ENCODE measurements at places on chromosomes 7 and 10.

DNA sequence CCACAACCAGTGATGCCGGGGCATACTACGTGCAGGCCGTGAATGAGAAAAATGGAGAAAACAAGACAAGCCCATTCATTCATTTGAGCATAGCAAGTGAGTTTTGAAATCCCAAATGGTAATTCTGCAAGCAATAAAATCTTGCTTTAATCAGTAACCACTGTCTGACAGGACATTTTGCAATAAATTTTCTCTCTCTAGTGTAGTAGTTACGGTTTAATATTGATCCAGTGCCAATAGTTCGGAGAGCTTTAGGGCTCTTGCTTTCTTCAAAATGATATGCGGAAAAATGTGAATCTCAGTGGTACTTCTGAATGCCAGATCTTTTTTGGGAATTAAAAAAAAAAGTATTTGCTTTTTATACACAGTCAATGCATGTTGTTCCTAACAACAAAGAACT, 520.4 kb downstream of the SDK1 start:
- DNase-seq = no peak

DNA sequence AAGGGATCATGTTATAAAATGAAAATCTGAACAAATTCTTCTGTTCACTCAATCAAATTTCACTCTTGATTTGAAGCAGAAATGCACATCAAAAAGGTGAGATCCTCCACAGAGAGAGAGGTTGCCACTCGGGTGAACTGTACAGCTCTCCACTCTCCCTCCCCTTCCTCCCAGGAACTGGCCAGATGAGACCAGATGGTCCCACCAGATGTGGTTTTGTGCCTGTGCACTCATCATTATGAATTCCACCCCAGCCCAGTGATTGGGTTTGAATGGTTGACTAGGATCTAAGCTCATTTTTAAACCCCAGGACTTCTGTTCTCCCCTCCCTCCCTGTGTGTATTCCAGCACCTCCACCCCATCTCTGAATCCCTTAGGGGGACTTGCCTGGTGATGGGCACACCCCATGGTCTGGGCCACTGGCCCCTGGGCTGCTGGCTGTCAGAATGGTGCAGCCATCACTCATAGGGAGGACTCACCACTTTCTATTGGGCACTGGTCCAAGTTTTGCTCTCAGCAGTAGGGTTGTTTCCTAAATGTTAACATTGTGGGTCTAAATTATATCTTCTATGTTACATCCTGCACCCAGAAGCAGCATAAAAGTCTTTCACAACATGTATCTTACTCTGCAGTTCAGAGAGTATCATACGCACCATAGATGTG, 393.1 kb downstream of the TNS3 start:
- DNase-seq = no peak

DNA sequence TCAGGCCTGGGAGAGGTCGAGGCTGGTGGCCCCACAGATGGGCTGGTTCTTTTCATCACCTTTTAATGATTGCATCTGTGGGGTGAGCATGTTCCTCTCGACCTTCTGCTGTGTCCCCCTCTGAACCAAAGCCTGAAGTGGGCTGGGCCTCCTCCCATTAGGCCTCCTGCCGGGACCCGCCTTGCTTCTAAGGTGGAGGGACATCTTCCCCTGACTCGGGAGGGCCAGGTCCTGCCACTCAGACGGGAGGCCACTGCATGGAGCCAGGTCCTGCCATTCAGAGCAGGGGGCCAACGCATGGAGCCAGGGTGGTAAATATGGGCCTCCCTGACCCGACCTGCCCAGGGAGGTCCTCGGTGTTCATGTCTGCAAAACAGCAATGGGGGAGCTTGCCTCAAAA, 188.4 kb downstream of the EBF3 start:
- no peak for DNase-seq

DNA sequence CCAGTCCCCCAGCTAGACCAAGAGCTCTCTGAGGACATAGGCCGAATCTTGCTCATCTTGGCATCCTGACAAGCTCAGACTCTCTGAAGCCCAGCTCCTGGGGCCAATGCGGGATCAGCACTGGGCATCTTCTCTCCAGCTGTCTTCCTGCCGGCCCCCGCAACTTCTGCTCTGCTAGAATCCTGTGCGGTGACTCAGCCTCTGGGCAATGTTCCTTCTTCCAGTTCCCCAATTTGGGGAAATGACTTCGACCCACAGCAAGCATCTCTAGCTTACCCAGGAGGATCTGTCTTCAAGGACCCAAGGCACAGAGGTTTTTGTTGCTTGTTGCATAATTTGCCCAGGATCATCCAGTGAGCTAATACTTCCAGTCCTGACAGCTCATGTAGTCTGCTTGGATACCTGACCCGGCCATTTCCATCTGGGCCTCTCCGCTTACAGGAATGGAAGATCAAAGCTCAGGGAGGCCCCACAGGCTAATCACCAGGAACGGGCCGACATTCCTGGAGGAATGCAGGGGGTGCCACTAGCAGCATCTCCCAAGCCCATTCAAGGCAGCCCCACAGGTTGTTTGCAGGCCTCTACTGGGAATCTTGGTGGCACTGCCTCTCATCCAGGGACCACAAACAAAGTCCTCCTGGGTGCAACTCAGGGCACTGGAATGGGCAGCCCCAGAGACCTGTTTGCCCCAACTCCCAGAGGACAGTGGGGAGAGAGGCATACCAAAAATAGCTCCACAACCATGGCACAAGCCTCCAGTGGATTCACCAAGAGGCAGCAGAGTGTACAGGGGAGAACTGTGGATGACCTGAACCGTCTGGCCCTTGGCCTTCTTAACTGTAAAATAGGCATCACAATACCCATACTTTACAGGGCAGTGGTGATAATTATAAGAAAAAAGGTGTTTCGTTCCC, 151.9 kb downstream of the NEURL1 start:
- peak; percentile 78 for DNase-seq

GRCh38 chr10:94288361-94289101, 74.2 kb downstream of the NOC3L start:
- DNase-seq = no peak

DNA sequence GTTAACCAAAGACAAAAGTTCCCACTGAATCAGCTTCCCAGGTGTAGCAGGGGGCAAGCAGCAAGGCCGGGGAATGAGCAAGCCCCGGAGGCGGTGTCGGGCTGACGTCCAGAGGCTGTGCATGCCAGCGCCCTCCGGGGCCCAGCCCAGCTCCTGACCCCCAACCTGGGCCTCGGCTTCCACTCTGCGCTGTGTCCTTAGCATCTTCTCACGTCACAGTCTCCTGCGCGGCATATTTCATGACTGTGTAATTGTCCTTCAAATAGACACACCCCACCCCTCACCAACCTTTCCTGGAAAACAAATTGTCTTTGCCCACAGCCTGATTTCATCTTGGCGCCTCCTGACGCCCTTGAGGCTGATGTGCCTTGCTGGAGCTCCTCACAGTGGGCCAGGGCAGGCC, 133.5 kb downstream of the RGS10 start:
- DNase-seq = no peak

GRCh38 chr10:115981081-115981480, 291.9 kb downstream of the GFRA1 start:
- DNase-seq = no peak

- no peak for DNase-seq
These were observed 91.1 kb downstream of the SORCS3 start for GRCh38 chr10:104732222-104732621.

GRCh38 chr7:117411539-117411938, 15.8 kb downstream of the ASZ1 start:
- no peak for DNase-seq

DNA sequence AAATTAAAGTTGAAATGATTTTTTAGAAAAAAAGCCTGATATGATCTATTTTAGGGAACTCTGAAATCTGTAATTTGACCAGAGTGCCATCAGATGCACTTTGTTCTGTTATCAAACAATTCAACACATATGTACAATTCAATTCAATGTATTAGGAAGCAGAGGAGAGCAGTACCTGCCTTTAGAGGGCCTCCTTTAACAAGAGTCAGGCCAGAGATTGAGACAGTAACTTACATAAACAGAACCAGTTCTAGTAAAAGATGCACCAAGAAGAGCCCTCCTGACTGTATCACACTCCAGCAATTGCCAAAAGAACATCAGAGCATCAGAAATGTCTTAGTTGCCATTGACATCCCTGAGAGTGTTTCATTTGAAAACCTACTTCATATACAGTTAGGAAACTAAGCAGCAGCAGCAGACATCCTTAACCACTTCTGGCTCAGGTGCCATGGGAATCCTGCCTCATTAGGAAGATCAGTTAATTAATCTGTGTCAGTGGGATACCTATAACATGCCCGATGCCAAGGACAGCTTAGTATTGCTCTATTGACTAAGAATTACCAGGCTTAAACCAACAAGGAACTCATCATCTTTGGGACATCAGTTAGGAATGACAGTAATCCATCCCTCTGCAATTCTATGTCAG, 1222.6 kb upstream of the LRRN3 start:
- DNase-seq = no peak

DNA sequence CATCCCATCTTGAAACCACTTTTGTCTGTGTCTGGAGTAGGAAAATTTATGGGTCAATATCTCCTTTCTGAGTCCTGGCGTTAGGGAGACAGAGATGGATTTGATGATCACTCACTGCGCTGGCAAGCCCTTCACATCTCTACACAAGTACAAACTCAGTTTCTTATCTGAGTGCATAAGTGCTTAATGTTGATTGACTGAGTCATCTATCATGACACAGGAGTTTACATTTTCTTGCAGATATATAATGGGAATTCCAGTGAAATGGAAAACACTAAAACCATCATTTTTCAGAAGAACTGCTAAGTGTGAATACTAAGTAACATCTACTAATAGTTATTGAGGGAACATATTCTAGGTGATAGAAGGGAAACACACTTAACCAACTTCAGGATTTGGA, 763.9 kb upstream of the COBL start:
- no peak for DNase-seq

DNA sequence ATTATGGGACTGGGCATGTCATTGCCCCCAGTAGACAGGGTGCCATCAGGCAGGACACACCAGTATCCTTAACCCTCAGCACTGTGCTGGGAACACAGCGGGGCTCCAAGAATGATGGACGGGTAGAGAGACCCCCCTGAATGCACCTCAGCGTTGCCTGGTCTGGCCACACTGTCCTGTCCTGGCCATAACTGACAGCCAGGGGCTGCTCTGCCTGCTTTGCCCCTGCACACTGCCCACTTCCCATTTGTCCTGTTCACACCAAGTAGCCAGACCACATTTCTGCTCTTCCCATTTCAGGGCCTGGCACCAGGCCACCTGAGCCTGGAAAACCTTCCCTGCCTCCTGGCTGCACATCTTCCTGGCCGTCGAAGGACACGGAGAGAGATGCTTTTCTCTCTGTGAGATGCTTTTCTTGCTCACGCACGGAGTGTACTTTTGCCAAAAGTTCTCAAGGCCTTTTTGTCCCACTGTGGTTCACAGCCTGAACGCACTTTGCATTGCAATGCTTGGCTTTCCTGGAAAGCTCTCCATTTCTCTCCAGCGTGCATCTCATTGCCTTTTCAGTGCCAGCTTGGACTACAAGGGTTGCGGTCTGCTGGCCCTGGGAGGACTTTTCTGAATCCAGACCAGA, 131.0 kb upstream of the EEPD1 start:
- DNase-seq = no peak

- no peak for DNase-seq
These were observed 17.9 kb downstream of the BTAF1 start for GRCh38 chr10:91941426-91941825.

DNA sequence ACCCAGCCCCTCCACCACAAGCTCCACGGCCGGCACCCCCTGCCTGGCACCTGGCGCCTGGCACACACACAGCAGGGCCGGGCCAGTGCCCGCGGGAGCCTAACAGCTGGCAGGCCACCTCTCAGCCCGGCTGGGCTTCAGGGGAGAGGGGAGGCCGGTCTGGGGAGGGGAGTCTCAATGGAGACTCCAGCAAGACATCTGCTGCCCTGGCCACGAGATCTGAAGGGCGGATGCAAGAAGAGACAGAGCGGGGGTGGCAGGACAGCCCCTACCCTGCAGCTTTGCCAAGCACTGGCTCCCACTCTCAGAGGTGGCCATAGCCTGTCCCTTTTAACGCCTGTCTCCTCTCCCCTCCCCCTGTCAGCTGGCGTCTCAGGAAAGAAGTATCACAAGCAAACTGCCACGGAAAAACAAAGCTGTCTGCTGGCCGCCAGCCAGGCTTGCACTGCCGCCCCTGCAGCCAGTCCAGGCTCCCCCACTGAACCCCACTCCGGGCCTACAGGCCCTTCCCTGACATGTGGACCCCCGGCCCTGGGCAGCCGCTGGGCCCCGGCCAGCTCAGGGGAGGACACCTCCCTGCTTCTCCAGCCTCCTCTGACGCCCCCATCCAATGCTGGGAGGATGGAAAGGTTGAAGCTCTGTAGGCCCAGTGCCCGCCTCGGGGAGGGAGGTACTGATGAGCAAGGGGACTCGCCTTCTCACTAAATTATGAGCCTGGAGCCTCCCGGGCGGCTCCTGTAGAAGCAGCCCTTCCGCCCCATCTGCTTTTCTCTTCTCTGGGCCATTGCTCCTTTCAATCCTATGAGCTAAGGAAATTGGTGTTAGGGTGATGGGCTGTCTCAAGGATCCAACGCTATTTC, 178.4 kb downstream of the ARHGAP12 start:
- no peak for DNase-seq

- no peak for DNase-seq
These were observed 805.1 kb downstream of the TNS3 start for GRCh38 chr7:46776790-46777189.

GRCh38 chr7:972676-973309, 2.6 kb downstream of the COX19 start:
- DNase-seq = no peak

DNA sequence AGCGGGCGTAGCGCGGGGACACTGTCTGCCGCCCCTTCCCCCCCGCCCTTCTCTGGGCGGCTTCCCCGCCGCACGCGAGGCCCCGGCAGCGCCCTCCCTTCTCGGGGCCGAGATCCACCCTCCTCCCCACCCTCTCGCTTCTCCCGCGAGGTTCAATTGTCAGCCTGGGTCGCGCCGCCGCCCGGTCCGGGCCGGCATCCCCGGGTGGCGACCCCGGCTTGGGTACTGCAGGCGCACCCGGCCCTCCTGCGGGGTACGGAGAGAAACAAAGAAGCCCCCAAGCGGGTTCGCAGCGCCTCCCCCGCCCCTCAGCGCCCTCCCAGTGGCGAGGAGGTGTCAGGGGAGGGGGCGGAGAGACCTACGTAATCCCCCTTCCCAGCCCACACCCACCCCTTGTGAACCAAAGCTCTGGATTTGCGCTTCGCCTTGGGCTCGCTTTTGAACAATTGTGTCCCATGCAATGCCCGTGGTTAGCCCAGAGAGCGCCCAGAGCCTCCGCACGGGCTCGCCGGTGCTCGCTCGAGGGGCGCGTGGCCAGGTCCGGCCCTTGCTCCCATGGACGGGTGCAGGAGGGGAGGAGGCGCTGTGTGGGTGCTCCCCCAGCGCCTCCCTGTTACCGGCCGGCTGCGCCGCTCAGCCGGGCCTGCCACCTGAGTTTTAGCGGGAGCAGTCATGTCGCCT, 634 bp downstream of the HECW1 start:
- no peak for DNase-seq

GRCh38 chr10:16195178-16195769, 241.5 kb upstream of the PTER start:
- no peak for DNase-seq
